ENCODE measurements at places on chromosomes 12 and 14.

GRCh38 chr12:104167519-104168458 is 29.8 kb upstream of the NFYB start:
- DNase-seq = no peak

DNA sequence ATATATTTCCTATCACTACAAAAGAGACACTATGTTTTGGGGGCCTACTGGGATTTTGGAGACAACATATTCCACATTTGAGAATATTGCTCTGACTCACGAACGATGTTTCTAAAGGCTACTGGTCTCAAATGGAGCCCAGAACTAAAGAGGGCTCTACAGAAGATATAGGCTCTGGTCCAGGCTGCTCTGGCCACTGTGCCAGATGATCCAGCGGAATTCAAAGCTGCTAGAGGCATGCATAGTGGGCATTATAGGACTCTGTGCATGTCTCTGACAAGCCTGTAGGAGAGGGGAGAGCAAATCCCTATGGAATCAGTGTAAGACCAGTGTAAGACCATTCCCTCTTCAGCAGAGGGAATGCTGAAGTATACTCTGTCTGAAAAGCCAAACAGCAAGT is 4.1 kb downstream of the TAS2R30 start:
- no peak for DNase-seq

DNA sequence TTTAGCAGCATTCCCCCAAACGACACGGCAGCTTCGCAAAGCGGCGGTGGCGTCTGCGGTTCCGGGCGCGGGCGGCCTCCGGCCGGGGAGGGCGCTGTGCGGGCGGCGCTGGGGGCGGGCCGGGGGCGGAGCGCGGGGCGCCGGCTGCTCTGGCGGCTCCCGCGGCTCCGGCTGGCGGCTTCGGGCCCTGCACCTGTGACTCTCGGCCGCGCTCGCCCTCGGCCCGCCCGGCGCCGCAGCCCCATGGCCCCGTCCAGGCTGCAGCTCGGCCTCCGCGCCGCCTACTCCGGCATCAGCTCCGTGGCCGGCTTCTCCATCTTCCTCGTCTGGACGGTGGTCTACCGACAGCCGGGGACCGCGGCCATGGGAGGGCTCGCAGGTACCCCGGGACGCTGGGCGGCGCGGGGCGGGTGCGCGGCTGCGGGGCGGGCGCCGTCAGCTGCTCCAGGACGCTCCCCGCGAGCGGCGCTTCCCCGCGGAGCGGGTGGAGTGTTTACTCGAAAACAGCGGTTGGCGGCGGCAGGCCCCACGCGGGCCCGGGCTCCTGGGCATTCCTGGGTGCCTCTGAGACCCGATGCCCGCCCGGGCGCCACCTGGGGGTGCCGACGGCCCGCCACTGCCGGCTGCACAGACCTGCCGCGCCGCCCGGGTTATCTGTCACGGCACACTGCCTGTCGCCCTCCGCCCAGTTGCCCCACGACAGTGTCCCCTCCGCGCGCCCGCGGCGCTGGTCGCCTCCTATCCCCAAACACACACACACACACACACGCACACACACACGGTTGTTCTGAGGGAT is at the start of gene SLC48A1:
TSS of gene SLC48A1 (plus strand) at position 177 of the 796 bp plus-strand sequence. CDS start at position 244, 67 bp downstream.
- peak; percentile 68 for DNase-seq

- DNase-seq = no peak
Measured at GRCh38 chr12:3735432-3735831, 17.5 kb downstream of the CRACR2A start.

DNA sequence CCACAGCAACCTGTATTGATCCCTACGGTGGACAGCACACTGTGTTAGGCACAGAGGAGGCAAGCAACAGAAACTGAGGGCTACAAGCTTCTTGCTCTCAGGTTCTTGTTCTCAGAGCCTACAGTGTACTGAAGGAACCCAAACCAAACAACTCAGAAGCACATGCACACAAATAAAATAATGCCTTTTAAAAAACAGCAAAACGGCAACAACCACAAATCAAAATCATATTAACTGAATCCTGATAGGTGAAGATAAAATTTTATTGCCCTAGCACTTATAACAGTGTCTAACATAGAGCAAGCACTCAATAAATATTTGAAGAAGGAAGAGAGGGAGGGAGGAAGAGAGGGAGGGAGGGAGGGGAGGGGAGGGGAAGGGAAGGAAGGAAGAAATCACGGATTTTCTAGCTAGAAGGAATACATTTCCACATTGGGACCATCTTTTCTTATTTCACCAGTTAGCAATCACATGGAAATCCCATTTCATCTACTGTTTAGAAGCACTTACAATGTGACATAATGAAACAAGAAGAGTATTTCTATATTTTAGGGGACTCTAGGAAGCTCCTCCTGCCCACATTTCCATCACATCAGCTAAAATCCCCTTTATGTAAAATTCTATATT is 27.2 kb downstream of the DMAC2L start:
- DNase-seq = no peak

DNA sequence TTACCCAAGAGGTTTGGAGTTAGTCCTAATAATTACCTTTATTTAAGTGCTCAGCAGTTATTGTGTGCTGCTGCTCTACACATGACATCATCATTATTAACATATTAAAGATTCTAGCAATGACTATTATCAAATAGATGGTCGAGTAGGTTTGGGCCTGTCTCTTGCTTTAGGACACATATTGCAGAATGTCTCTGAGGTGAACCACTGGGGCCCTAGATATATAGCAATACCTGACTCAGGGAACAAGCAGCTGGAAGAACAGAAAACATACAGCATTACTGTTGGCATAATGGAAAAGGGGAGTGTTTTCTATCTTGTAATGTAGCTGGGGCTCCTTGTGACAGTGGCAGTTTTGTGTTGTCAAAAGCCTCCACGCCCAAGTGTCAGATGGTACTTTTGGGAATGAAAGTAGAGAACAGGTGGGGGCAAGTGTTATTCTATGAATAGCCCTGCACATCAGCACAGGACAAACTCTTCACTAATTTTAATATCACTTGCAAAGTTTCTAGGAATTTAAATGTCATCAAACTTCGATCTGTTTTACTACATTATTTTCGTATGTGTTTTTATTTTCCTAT is 54.6 kb downstream of the C12orf56 start:
- DNase-seq = no peak

DNA sequence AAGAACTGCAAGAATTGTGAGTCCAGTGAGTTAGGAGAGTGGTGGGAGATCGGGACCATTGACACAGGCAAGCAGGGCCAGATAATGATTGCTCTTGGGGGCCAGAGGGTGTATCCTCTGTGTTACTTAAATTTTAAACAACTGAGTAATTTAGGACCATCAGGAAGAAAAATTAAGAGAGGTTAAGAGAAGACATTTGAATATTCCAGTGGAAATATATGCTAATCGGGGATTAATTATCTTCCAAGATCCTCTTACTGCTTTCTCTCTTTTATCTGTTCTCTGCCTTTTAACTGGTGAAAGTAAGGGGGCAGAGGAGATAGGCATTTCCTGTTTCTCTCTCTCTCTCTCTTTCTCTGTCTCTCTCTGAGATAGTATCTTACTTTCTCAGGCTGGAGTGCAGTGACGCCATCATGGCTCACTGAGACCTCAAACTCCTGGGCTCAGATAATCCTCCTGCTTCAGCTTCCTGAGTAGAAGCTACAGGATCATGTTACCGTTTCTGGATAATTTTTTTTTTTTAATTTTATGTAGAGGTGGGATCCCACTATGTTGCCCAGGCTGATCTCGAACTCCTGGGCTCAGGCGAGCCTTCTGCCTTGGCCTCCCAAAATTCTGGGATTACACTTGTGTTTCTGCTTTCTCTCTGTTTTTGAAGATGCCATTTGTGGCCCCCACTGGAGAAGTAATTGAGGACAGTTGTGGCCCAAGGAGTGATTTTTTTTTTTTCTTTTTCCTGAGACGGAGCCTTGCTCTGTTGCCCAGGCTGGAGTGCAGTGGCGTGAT is 85.1 kb downstream of the DIP2B start:
- no peak for DNase-seq

DNA sequence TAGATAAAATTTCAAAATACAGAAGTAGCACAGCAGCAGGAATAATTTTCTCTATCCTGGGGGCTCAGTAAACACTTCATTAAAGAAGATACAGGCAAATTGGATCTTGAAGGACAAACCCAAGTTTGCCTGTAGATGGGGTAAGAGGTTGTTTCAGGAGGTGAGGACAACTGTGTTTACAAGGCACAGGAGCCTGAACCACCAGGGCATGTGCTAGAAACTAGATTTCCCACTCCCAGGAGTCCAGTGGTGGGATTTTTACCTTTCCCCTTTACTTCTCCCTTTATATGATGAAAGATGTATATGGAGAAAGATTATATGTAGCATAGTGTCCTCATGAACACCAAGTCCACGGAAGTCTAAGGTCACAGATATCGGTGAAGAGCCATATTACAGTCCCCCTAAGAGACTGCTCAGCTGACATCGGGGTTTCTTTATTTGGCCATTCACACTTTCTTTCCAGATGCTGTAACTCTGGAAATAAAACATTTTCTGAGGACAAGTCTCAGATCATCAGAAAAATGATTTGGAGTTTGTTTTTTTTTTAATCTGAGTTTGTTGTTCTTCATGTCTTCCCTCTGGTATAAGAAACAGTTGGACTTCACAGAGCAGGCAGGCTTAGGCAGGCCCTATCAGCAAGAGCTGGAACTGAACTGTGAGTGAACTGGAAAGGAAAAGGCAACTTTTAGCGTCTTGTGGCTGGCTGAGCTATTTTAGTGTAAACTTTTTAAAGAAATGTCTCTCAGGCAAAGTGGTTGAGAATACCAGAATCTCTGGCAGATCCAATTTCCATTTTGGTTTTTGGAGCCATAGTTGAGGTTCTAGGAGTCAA is 8.0 kb upstream of the EVL start:
- DNase-seq = no peak

DNA sequence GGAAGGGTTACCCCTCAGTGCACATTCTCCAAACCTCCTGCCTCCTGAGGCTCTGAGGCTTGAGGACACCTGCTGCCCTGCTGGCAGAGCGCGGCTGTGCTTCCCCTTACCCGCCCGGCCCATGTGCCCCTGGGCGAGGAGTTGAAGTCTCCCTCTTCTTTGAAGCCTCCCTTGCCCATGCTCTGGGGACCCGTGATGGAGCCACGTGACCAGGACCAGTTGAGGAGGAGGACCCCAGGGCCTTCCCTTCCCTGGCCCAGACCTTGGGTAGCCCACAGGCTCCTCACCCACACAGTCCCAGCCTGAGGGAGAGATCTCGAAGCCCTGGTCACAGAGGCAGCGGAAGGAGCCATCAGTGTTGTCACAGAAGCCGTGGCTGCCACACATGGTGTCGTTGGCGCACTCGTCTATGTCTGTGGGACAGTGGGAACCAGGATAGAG is 12.9 kb downstream of the ISCA2 start:
- no peak for DNase-seq

DNA sequence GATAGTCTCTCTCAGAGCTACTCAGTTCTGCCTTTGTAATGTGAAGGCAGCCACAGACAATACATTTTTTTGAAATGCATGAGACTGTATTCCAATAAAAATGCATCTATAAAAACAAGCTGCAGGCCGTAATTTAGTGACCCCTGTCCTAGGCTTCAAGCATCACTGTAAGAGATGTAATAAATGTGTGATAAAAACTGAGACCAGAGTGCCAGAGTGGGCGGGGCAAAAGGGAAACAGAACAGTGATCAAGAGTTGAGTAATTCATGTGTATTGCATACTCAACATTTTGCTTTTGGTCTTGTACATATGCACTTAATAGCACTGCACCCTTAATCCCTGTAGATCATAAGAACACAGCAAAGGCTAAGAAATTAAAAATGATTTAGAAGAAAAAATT is 743.5 kb downstream of the DIO2 start:
- no peak for DNase-seq

DNA sequence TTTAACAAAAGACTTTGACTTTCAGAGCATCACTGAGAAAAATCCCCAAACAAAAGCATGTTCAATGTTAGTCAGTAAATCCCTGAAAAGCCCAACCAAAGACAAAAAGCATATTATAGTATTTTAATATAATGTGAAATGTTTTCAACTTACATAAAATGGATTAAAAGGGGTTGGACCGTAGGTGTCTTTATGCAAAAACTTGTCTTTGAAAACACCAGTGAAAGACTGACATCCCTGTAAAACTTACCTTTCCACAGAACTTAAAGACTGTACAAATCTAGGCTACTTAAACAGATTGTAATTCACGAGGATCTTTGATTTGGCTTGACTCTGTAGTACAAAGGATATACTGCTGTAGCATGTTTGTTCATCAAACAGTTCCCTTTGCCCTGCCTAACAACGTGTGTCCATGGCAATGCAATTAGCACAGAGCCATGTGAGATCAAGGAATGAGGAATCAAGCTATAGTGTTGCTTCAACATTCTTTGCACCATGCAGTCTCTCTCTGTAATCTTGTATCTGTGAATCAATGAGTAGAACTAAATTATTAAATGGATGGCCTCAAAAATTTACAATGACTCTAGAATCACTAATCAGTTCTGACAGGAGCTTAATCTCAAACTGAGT is 138.5 kb upstream of the SYT1 start:
- no peak for DNase-seq

- no peak for DNase-seq
Measured at GRCh38 chr12:104109446-104110271, 28.4 kb downstream of the NFYB start.

GRCh38 chr12:24400533-24400932 is 451.1 kb upstream of the SOX5 start:
- DNase-seq = no peak

- DNase-seq = no peak
Measured at GRCh38 chr14:97747316-97747715, 950.1 kb downstream of the VRK1 start.

- DNase-seq = no peak
Measured at GRCh38 chr12:62846491-62846890, 88.5 kb downstream of the PPM1H start.

- no peak for DNase-seq
Measured at GRCh38 chr12:113634474-113634873, 162.8 kb upstream of the LHX5 start.

GRCh38 chr12:106783515-106783914 is 9.0 kb downstream of the RIC8B start:
- no peak for DNase-seq

DNA sequence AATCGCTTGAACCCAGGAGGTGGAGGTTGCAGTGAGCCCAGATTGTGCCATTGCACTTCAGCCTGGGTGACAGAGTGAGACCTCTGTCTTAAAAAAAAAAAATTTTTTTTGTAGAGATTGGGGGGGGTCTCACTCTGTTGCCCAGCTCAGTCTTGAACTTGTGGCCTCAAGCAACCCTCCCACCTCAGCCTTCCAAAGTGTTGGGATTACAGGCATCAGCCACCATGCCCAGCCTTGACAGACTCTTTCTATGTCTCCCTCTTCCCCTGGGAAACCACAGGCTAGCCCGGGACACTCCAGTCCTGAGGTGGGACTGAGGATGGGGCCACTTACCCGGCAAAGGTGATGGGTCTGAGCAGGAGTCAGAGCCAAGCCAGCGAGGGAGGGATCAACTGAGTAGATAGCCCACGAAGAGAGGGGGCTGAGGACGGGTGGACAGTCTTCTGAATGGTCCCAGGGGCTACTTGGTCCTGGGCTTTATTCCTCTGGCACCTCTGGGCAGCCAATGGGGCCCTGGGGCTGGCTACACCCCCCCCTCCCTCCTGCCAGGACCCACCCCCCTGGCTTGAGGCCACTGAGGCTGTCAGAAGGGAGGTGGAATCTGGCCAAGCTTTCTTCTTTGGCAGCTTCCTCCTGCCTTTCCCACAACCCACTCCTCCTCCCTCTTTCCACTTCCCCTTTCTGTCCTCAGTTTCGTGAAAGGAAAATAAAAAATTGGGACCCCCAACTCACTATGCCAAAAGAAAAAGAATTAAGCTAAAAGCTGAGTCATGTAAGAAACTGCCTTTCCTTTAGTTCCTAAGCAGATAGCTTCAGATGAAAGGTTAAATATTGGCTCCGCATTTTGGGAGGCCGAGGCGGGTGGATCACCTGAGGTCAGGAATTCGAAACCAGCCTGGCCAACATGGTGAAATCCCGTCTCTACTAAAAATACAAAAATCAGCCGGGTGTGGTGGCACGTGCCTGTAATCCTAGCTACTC is at the start of gene SDS:
TSS of gene SDS (minus strand) at position 453 of the 981 bp plus-strand sequence. CDS start 4,179 bp downstream, outside the sequence.
- DNase-seq = no peak

All from neuronal stem cell (in vitro differentiated cells).